ENCODE measurements at places on chromosomes 2 and 18.

GRCh38 chr2:131125195-131125757, 20.1 kb downstream of the PLEKHB2 start:
- DNase-seq: no peak

- DNase-seq: no peak
These were observed 12.8 kb downstream of the IL1R2 start for GRCh38 chr2:102004581-102004980.

DNA sequence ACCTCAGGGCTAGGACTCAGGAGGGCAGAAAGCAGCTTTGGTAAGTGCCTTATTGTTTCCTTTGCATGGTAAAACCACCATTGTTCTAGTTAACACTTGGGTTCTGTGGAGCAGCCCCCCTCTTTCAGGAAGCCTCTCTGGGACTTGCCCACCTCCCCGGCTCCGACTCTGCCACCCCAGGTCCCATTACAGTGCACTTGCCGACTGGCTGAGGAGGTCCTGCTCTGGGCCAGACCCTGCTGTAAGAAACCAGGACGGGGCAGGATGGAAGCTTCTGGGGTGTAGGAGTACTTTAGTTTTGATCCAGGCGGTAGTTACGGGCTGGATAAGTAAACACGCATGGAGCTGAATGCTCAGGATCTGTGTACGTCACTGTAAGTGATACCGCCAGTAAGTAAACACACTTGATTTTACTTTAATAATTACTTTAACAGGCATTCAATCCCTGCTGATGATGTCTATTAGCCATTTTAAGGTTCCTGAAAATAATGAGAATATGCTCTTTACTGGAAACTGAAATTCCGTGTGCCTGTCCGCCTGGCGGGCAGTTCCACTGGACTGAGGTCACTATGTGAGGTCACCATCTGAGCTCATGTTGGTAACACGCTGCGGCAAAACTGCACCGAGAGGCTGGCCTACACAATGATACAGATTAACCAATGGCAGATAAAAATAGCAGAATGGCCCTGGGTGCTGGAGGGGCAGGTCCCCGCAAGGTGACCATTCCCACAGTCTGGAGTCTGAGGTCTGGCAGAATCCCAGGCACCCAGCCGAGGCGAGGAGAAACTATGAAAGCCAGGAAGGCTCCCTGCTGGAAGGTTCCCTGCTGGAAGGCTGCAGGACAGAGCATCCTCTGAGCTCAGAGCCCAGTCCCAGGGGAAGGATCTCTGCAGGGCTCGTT, 25.2 kb downstream of the HS1BP3 start:
- DNase-seq: no peak

DNA sequence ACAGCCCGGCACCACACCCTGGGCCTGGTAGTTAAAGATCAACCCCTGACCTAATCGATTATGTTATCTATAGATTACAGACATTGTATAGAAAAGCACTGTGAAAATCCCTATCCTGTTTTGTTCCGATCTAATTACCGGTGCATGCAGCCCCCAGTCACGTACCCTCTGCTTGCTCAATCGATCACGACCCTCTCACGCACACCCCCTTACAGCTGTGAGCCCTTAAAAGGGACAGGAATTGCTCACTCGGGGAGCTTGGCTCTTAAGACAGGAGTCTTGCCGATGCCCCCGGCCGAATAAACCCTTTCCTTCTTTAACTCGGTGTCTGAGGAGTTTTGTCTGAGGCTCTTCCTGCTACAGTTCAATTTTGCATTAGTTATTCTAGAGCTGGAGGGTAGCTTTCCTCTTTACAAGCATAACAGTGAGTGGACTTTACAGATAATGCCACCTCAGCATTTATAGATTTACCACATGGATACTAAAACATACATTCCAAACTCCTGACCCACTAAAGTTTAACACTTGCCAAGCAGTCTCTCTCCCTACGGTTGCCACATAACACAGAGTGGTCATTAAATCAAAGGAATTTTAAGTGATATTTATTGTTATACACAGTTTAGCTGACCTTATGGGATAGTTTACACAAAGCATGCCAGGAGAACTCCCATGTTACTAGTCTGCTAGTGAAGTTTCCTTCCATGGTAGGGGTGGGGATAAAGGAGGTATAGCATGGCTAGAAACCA, 101.0 kb downstream of the EVA1A start:
- DNase-seq: no peak

GRCh38 chr2:197805715-197806633, 1.6 kb downstream of the PLCL1 start:
- no peak for DNase-seq
